ENCODE measurements at places on chromosomes 3 and 15.

DNA sequence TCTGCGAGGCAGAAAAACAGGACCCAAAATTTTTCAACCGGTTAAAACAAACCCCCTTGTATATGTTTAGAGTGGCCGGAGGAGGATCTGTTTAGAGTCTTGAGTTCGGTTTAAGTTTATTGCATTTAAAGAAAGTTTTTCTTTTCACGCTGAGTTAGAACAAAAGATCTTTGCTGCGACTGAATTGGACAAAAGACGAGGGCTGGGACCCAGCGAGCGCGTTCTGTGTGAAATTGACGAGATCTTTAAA, 9.8 kb downstream of the NR2F2 start:
- peak overlapping the region; percentile 93 for H3K27ac ChIP-seq
- peaks cover 28% of the 10 kb centered on the region for H3K27me3 ChIP-seq
- H3K36me3 ChIP-seq, result peaks cover 60% of the 10 kb centered on the region

DNA sequence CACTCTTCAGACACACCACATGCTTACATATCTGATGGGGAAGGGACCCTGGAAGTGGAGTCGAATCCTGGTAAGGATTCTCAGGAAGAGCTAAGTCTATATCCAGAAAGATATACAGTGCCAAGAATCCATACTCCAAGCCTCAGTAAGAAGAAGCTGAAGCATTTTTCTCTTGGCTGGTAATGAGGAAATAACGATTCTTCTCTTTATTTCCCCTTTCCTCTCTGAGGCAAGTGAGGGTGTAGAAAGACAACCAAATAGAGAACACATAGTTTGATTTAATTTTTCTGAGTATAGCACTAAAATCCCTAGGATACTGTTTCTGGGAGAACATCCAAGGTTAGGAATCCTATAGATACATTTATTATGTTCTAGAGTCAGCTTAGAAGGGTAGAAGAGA, 857.3 kb downstream of the TUSC7 start:
- H3K36me3 ChIP-seq, result no peaks in the 10 kb centered on the region
- H3K27ac ChIP-seq, result no peak overlapping the region
- DNase-seq, result no peak
- no peak overlapping the region for H3K4me3 ChIP-seq

DNA sequence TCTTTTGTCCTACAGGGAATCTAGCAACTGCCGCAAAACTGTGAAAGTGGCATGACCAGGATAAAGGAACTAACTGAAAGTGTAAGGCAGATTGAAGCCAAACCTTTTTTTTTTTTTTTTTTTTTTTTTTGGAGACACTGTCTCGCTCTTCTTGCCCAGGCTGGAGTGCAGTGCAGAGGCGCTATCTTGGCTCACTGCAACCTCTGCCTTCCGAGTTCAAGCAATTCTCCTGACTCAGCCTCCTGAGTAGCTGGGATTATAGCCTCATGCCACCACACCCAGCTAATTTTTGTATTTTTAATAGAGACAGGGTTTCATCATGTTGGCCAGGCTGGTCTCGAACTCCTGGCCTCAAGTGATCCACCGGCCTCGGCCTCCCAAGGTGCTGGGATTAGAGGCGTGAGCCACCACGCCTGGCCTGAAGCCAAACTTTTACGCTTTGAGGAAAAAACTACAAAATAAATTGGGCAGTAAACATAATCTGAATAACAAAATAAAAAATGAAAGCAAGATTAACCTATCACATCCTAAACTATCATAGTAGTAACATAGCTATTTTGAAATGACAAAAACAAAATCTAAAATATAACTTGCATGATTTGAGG, 9.7 kb downstream of the SLTM start:
- H3K36me3 ChIP-seq, result peaks cover 3% of the 10 kb centered on the region
- DNase-seq, result no peak
- H3K27me3 ChIP-seq, result no peaks in the 10 kb centered on the region
- no peak overlapping the region for H3K27ac ChIP-seq
- no peak overlapping the region for H3K4me3 ChIP-seq

- H3K4me1 ChIP-seq, result no peaks in the 10 kb centered on the region
- no peak overlapping the region for H3K27ac ChIP-seq
- no peaks in the 10 kb centered on the region for H3K27me3 ChIP-seq
- H3K36me3 ChIP-seq, result no peaks in the 10 kb centered on the region
- no peak overlapping the region for H3K4me3 ChIP-seq
Measured at GRCh38 chr3:52227766-52228165, 2.3 kb upstream of the TLR9 start.

DNA sequence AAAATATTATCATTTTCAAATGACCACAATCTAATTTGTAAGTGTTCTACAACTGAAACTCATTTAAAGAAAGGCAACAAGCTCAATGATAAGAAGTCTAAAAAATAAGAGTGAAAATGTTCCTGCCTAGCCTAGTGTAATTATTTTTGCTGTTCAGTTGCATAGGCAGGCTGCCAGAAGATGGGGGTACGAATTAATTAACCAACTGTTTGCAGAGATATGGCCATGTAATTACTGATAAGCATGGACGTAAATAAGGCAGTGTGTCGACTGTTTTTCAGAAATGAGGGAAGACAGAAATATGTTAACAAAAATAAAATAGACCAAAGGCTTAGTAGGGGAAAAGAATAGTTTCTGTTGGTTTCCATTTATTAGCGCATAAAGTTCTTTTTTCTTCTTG, 24.7 kb upstream of the SCAANT1 start:
- peaks cover 8% of the 10 kb centered on the region for H3K36me3 ChIP-seq
- no peaks in the 10 kb centered on the region for H3K27me3 ChIP-seq
- DNase-seq, result no peak
- peaks cover 42% of the 10 kb centered on the region for H3K4me1 ChIP-seq

- peaks cover 11% of the 10 kb centered on the region for H3K4me1 ChIP-seq
- no peak for DNase-seq
- H3K4me3 ChIP-seq, result no peak overlapping the region
- H3K27ac ChIP-seq, result no peak overlapping the region
Measured at GRCh38 chr15:93460717-93461116, 371.7 kb upstream of the RGMA start.

GRCh38 chr15:27479296-27480140, 508.5 kb downstream of the GABRG3 start:
- no peak overlapping the region for H3K27ac ChIP-seq
- H3K27me3 ChIP-seq, result no peaks in the 10 kb centered on the region
- H3K4me1 ChIP-seq, result no peaks in the 10 kb centered on the region

DNA sequence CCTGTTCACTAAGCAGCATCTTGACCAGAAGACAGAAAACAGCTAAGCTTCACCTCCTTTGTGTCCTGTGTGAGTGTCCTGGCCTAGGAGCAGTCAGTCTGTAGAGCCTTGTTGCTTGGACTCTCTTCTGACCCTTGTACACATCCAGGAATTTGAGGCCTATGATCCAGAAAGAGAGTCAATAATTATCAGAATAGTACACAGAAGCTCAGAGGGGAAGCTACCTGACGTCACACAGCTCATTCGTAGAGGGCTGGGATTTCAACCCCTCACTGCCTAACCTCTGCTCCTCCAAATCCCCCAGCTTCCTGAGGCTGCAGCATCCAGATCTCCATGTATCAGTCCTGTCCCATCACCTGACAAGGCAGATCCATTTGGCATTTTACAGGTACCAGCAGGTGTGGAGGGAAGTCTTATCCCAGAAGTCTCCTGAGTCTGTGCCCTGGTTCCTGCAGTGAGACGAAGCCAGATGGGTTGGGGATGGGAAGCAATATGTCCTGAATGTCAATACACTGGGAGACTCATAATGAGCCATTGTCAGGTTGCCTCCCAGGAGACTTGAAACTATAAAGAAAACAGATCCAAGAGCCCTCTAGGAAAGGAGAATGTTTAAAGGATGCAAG, 203.1 kb downstream of the MINAR1 start:
- no peak overlapping the region for H3K4me3 ChIP-seq
- DNase-seq, result no peak
- H3K27me3 ChIP-seq, result peaks cover 12% of the 10 kb centered on the region
- H3K27ac ChIP-seq, result no peak overlapping the region
- H3K36me3 ChIP-seq, result no peaks in the 10 kb centered on the region

GRCh38 chr3:56157693-56158362, 310.4 kb downstream of the ERC2 start:
- H3K27me3 ChIP-seq, result no peaks in the 10 kb centered on the region
- H3K36me3 ChIP-seq, result no peaks in the 10 kb centered on the region
- H3K4me3 ChIP-seq, result no peak overlapping the region
- H3K4me1 ChIP-seq, result peaks cover 5% of the 10 kb centered on the region
- DNase-seq, result no peak

DNA sequence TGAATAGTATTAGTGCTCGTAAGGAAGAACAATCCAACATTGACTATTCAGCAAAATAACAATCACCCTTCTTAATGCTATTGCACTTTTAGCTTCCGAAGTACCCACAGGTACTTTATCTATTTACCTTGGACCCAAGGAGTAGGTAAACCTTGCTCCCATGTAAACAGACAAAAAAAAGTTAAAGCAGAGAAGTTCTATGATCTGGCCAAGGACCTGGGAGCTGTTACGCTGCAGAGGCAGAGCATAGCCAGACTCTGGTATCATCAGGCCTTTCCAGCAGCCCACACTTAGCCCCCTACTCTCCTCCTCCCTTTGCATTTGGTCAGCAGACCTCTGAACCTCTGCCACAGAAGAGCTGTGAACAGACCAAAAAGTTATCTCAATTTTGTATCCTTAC, 130.3 kb upstream of the TPM1 start:
- no peak overlapping the region for H3K4me3 ChIP-seq
- peak overlapping the region; percentile 9 for H3K27ac ChIP-seq
- no peaks in the 10 kb centered on the region for H3K36me3 ChIP-seq

- H3K27ac ChIP-seq, result no peak overlapping the region
- H3K27me3 ChIP-seq, result no peaks in the 10 kb centered on the region
- peak; percentile 27 for DNase-seq
Measured at GRCh38 chr15:100101426-100102089, 240.2 kb downstream of the ADAMTS17 start.

- no peaks in the 10 kb centered on the region for H3K27me3 ChIP-seq
- no peak overlapping the region for H3K27ac ChIP-seq
- no peak overlapping the region for H3K4me3 ChIP-seq
- H3K36me3 ChIP-seq, result no peaks in the 10 kb centered on the region
Measured at GRCh38 chr3:33636125-33636850, 81.8 kb downstream of the CLASP2 start.

DNA sequence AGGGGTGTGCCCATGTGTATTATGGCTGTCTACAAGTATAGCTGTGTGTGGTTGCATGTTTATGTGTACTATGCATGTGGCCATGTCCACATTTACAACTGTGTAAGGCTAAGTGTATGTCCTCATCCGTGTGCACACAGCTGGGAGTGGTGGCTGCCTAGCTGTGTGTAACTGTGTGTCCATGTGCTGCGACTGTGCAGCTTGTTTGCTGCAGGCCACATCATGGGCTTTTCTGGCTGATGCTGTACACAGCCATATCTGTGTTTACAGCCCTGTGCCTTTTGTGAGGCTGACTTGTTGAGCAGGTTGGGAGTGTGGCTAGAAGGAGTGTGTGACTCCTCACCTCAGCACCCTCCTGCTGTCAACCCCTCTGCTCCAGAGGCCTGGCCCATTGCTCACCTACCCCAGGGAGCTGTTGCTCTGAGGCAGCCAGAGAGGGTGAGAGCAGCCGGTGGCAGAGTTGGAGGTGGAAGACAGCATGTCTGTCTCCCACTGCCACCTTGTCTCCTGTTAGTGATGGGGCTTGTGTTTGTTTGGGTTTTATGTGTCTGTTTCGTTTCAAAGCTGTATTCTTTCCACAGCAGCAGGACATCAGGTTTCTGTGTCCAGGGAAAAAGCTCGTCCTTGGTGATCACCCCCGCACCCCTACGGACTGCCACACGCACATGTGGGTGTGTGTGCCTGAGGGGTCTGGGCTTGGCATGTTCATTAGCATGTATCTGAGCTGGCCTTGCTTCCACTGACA, 1.4 kb upstream of the GRM2 start:
- no peaks in the 10 kb centered on the region for H3K36me3 ChIP-seq
- DNase-seq, result no peak
- no peaks in the 10 kb centered on the region for H3K4me1 ChIP-seq
- no peak overlapping the region for H3K4me3 ChIP-seq

GRCh38 chr3:190695225-190695624, 167.3 kb downstream of the GMNC start:
- H3K27ac ChIP-seq, result no peak overlapping the region
- H3K4me1 ChIP-seq, result peaks cover 18% of the 10 kb centered on the region
- no peak overlapping the region for H3K4me3 ChIP-seq
- H3K36me3 ChIP-seq, result no peaks in the 10 kb centered on the region
- DNase-seq, result no peak

DNA sequence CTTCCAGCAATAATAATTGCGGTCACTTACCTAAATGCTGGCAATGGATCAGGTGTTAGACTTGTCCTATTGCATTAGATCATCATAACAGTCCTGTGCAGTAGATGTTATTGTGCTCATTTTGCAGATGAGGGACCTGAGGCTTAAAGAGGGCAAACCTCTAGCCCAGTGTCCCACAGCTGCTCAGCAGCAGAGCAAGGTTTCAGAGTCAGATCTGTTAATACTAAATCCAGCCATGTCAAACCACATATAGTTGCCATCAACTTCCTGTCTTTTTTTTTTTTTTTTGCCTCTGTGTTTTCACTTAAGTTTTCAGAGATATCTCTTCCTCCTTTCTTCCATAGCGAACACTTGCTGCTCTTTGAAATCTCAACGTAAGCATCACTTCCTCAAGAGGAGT, 12.1 kb downstream of the FEZF2 start:
- DNase-seq, result no peak
- no peak overlapping the region for H3K27ac ChIP-seq
- no peak overlapping the region for H3K4me3 ChIP-seq
- peaks cover 79% of the 10 kb centered on the region for H3K27me3 ChIP-seq
- no peaks in the 10 kb centered on the region for H3K36me3 ChIP-seq

- peak overlapping the region; percentile 45 for H3K27ac ChIP-seq
- peaks cover 10% of the 10 kb centered on the region for H3K4me1 ChIP-seq
- no peaks in the 10 kb centered on the region for H3K27me3 ChIP-seq
- no peak for DNase-seq
- H3K4me3 ChIP-seq, result no peak overlapping the region
- H3K36me3 ChIP-seq, result peaks cover 21% of the 10 kb centered on the region
Measured at GRCh38 chr15:88538972-88539371, 7.5 kb downstream of the DET1 start.

DNA sequence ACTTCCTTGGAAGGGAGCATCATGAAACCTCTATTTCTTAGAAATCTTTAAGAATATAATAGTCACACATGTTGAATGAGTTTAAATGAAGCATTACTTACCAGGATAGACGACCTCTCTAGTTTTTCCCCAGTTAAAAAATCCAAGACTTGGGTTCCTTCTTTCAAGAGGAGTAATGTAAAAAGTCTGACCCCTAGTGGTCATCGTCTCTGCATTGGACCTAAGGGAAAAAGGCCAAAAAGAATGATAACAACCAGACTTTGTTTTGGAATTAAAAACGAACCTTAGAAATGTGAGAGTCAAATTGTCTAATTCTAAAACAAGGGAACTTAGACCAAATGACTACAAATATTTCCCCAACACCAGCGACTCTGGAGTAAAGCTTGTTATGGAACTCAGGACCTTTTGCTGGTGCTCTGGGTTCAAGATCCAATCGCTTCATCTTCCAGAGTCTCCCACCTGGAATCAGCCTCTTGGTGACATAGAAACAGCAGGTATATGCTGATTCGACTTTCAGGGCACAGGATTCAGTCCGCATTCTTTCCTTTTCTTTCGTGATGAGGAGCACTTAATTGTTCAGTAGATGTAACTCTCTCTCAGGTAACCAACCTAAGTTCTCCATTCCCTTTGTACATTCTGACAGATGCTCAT, 214.8 kb upstream of the TPRG1 start:
- no peak overlapping the region for H3K27ac ChIP-seq
- H3K4me3 ChIP-seq, result no peak overlapping the region
- no peaks in the 10 kb centered on the region for H3K36me3 ChIP-seq
- peaks cover 3% of the 10 kb centered on the region for H3K27me3 ChIP-seq
